CD4-positive, alpha-beta T cell treated with Interleukin-4 for 4 hours (primary cell): ENCODE measurements at places on chromosomes 2 and 18.

- no peak for DNase-seq
Measured at GRCh38 chr2:207308519-207309224, 142.9 kb upstream of the KLF7 start.

DNA sequence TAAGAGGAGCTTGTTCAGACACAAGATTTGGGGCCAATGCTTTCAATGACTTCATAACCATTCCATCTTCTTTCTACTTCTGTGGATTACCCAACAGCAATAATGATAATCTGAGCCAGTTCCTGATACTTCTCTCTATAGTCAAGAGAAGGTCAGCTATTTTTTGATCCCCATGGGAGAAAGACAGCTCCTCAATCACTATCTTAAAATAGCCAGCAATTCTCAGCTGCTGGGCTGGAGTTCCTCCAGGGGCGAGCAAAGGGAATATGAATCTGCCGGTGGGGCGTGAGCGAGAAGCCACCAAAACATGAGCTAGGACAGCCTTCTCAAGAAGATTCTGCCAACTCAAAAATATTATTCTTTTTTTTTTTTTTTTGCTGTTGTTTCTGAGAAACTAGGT is at the start of gene TMEM182:
Gene TMEM182, plus strand, starts transcription at position 269 of the 400 bp plus-strand sequence. CDS start 187 bp downstream, outside the sequence.
- DNase-seq: no peak

DNA sequence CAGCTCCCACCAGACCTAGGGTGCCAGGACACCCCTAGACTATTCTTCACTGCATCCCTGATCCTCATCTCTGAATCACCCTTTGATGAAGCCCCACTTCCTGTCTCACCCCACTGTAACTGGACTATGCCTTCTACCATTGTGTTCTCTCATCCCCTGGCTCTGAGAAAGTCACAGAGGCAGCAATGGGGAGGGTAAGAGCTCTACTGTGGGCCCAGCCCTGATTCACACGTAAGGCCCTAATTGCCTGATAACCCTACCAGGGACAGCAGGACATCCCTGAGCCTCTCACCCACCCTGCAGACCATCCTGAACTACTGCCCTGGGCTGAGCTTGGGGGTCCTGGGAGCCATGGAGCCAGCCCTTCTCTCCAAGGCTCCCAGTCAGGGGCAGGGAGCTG is 1.5 kb upstream of the PROM2 start:
- no peak for DNase-seq

DNA sequence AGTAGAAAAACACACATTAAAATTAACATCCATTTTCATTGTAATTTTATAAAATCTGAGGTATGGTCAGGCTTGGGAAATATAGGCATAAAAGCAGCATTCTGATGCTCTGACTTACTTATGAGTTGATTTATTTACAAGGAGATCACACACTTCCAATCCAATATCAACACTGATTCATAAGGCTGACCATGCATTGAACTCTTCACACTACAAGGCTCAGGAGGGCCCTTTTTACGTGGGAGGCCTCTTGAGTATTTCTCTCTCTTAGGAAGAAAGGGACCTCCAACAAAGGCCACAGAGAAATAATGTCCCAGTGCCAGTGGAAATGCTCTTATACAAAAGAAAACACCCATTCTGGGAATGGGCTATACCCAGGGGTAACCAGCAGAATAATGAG is 222.8 kb downstream of the NAPG start:
- no peak for DNase-seq

DNA sequence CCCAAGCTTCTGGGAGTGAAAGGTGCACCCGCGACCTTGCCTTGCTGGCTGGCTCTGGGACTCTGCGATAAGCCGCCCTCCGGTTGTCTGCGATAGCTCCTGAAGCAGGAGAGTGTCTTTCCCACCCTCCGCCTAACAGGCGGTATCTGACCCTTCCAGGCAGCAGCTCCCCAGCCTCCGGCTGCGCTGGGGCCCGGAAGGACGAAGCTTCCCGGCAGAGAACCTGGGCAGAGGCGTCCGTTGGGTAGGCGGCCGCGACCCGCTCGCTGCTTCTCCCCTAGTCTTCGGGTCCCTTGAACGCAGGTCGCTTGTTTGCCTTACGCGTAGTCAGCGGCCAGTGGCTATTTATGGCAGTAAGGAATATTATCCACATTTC is 446 bp upstream of the RHBDD1 start:
- DNase-seq: peak; percentile 17
